DMS79 treated with DMSO at 0.1 percent for 48 hours (cell line): ENCODE measurements at places on chromosomes 2 and 18.

DNA sequence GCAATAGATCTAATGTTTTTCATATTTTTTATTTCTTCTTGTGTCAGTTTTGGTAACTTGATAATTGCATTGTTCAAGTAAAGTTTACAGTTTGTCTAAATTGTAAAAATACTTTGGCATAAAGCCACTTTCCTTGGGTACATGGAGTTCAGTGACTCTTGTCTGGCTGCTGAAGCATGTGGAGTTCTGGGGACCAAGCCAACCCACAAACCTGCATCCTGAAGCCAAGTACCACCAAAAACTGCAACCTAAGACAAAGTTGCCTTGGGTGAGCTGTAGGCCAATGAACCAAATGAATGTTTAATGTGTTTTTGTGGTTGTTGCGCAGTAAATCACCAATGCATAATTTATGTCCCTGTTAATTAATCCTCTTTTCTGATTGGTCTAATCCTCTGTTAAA, 872.6 kb downstream of the BCL11A start:
- peak; percentile 62 for DNase-seq

DNA sequence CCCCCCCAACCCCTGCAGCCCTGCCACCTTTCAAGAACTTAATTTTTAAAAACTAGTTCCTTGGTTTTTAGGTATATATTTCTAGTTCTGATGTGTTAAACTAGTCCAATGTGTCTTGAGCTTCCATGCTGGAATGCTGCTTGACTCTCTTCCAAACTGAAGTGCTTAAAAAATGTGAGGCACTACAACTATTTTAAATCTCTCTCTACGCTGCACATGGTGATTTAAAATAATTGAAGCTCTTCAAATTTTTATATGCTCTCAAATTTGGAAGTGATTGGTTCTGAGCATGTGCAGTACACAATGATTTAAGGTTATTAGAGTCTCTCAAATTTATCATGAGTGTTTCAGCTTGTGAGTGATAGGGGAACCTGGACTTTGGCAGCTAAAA, 192.6 kb upstream of the ZEB2 start:
- no peak for DNase-seq

DNA sequence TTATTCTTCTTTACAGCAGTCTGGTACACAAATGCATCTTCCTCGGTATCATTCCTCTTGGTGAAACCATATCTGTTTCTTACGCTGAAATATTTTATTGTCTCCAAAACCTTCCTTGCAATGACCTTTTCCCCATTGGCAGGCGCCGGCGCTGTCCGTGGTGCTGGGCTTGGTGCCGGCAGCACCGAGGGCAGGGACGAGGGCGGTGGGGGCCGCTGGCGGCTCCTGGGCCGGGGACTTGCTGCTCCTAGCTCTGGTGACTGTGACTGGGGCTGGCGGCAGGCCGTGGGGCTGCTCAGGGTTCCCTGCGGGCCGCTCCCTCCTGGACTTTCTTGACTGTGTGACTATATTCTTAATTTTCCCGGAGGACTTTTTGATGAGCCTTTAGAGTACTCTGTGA, 72.5 kb downstream of the GPR39 start:
- no peak for DNase-seq

GRCh38 chr18:27950648-27951228, 226.2 kb downstream of the CDH2 start:
- DNase-seq: no peak

- DNase-seq: no peak
Observed at GRCh38 chr2:105604938-105605337, 139.8 kb upstream of the NCK2 start.

DNA sequence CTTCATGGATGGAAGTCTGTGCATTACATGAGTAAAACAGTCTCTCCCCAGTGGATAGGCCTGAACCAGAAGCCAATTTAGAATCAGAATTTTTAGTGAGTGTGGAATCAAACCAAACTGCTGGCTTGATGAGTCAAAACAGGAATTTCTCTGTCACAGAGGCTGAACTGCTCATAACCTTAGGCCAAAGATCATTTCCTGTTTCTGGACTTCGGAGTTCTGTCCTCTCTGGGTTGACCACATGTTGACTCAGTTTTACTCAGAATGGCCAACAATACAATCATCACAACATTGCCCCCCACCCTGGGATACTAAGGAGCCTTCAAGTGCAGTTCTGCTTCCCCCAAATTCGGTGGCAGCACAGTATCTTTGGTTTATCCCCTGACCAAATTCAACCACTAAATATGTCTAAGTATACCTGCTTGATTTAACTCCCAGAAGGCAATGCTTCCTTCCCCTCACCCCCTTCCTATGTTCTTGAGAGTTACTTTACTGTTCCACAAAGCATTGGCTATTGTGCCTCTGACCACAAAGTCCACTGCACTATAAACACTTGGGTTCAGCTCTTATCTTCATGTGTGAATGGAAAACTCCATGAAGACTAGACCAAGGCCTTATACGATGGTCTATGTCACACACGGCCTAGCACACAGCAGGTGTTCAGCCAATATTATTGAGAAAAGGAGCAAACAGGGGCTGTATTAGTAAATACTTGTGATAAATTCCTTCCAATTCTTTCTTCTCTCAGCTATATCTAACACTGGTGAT, 67.8 kb downstream of the NXPH2 start:
- no peak for DNase-seq

- no peak for DNase-seq
Observed at GRCh38 chr2:142179686-142180085, 48.9 kb upstream of the LRP1B start.

GRCh38 chr2:102550151-102550550, 69.2 kb upstream of the SLC9A2 start:
- no peak for DNase-seq

DNA sequence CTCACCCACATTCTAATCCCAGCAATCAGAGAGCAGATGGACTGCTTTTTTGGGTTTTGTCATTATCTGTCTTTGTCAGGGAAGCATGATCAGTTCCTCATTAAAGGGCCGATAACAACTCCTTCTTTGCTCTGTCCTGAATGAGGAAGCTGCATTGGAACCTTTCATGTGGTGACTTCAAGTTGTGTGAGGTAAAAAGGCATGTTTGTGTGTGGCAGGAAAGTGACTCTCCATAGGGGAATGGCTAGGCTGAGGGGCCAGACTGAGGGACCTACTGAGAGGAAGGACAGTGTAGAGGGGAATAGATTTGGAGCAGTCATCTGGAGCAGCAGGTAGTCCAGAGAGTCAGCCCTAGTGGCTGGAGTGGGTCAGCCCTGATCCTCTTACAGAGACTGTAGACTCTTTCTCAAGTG, 23.6 kb upstream of the LRRTM1 start:
- no peak for DNase-seq

DNA sequence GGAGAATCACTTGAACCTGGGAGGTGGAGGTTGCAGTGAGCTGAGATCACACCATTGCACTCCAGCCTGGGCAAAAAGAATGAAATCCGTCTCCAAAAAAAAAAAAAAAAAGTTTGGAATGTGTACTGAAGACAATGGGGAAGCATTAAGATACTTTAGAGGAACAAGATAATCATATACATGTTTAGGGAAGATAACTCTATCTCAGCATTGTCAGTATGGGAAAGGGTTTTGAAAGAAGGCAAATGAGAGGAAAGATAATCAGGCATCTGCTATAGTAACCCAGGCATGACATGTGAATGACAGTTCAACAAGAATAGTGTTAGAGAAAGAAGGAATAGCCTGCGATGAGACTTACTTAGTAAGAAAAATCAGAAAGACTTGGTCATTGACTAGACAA, 112.0 kb downstream of the ATAD2B start:
- no peak for DNase-seq

DNA sequence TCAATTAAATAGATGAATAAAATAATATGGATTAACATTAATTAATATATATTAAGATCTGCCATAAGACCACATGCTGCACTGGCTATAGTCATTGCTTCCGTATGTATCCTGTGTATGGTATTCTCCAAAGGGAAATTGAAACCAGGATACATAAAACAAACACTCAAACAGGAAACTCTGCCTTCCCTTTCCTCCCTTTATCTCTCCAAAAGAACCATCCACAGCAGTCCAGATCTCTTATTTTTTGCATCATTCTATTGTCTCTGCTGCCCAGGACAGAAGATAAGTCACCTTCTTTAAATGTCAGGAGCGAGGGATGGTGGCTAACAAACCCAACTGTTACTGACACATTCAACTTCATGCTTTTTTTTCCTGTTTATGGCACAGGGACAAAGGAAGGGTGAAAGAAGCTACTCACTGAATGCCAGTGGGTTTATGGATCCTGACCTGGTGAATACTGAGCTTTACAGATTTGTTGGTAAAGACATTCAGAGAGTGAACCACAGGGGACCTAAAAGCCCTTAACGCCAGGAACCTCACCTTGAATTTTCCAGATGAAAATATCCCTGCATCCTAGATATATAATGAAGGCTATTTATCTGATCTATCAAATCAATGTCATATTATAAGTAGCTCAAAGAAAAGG, 67.5 kb downstream of the CSRNP3 start:
- no peak for DNase-seq

DNA sequence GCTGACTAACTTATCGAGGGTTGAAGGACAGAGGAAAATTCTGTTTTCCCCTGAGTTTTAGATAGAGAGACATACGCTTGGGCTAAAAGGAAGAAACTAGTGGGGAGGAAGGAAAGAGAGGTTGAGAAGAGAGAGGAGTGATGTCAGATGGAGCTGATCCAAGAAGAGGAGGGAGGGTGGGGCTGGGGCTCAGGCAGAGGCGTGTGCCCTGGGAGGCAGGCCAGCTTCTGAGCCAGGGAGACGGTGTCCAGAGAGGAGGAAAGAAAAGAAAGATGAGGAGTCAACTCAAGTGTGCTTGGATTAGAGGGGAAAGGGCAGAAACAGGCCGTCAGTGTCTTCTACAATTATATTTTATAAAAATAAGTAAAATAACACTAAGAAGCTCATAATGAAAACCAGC, 56.2 kb downstream of the EMILIN2 start:
- DNase-seq: peak; percentile 34

GRCh38 chr2:166230024-166230723, 102.4 kb upstream of the SCN1A start:
- no peak for DNase-seq

DNA sequence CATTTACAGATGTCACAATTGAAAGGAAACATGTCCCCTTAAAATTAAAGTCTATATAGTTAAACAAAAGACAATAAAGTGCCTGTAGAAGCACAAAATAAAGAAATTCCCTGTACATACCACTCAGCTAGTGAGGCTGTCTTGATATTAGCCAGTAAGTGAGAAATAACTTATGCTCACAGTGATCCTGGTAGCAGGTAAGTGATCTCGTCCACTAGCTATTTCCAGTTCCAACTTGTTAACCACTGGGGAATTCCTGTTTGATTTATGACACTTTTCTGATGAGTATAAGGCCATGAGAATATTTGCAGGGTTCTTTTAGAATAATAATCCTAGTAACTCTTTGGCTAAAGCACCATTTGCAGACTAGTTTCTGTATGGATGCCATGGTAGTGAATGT, 127.9 kb upstream of the PGAP1 start:
- DNase-seq: no peak

- no peak for DNase-seq
Observed at GRCh38 chr2:16019617-16020351, 79.4 kb downstream of the MYCN start.

- no peak for DNase-seq
Observed at GRCh38 chr2:127420039-127420864, 2.0 kb downstream of the PROC start.

GRCh38 chr2:231613331-231613662, 20.6 kb downstream of the TEX44 start:
- no peak for DNase-seq

GRCh38 chr2:156182132-156182531, 150.4 kb downstream of the NR4A2 start:
- DNase-seq: peak; percentile 54

GRCh38 chr2:25566094-25566493, 107.3 kb downstream of the DTNB start:
- no peak for DNase-seq

DNA sequence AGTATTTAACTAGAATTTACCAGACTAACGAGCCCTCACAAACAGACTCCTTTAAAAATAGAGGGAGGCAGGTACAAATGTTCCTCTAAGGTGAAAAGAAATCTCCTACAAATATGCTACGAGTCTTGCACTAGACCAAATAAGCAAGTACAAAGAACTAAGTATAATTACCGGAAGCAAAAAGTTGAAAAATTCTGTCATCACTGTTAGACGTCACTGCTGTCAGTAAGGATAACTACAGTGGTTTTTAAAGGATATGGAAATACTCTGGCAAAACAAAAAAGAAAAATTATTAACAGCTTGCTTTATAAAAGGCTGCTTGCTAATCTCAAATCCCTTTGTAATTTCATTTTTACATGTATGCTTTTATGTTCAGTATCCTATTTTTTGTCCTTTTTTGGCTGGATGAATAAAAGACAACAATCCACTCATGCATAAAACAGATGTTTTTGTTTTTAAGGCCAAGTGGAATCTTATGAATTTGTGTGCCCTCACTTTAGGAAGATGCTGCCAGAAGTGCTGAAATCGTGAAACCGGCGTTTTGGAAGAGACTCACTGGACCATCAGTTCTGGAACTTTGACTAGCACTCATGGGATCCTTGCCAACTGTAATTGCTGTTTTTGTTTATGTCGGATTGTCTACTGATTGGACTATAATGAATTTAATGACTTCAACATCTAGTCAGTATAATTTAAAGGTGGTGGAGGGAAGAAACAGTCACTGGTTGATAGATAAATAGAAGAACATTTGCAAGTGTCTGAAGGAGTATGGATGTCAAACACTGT, 6.7 kb downstream of the ZNF521 start:
- DNase-seq: peak; percentile 70

GRCh38 chr2:124121760-124122275, 96.7 kb downstream of the CNTNAP5 start:
- no peak for DNase-seq

DNA sequence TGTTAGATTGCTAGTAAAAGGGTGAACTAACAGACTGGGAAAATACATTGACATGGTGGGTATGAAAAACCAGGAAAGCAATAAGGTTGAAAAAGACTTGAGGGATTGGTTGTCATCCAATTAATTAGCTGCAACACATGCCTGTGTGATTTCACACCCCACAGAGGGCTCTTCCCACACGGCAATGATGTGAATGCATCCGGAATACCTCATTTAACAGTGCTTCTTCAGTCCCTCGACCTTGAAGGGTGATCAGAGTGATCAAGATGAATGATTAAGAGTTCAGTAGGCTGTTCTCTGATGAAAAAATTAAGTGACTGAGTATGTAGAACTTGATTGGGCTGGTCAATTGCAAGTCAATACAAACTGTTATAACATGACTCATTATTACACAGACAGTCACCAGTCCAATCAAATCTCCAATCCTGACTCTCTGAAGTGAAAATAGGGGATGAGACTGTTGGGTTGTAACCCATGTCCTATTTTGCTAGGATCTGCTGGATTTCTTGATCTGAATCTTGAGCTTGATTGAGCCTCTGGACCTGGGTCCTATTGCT, 924.9 kb upstream of the FAM98A start:
- DNase-seq: no peak

GRCh38 chr18:48019557-48020325, 89.3 kb upstream of the SMAD2 start:
- no peak for DNase-seq
